Activated CD8-positive, alpha-beta memory T cell treated with anti-CD3 and anti-CD28 coated beads, Interleukin-2, amount 10 ng/mL, durations not matched to agents 7 days and 5 days (primary cell): ENCODE measurements at places on chromosomes 3 and 15.
A peak's percentile ranks its signal among the peaks of the same experiment; 100 is the strongest.

- no peak for DNase-seq
Observed at GRCh38 chr3:107345822-107346405, 31.3 kb upstream of the CCDC54 start.

GRCh38 chr3:112362221-112362620 lies 29.3 kb downstream of the CD200 start:
- DNase-seq, result no peak

GRCh38 chr3:164007765-164008164 lies 1070.5 kb downstream of the SI start:
- no peak for DNase-seq

DNA sequence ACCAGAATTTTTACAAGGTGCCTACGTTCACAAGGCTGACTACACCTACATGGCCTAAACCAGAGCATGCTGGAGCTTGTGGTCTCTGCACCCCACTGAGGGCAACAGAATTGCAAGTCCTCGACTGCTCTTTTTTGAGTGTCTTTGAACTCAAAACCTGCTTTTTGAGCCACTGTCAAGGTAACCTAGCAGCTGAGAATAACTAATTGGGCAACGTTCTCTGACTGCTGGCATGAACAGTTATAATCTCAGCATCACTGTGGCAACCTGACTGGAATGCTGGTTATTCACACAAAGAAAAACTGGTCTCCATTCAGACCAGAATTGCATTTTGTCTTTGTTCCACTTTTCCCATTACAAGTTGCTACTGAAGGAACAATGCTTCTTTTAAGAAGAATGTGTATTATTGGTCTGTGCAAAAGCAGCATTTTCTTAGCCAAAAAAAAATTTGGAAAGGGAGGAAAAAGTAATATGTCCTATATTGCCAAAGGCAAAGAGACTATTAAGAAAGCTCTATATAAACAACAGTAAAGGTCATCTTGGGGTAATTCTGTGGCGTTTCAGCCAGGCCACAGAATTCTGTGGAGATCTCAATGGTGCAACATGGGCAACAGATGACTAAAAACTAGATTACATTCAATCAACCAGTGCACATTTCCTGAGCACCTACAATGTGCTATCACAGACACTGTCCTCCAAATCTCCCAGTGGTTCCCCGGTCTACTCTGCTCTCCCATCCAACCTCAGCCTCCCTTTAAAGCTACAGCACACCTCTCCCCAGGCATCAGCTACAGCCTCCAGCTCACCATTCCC lies 76.8 kb downstream of the TNIK start:
- no peak for DNase-seq

GRCh38 chr3:94317017-94317416 lies 254.2 kb downstream of the NSUN3 start:
- no peak for DNase-seq

DNA sequence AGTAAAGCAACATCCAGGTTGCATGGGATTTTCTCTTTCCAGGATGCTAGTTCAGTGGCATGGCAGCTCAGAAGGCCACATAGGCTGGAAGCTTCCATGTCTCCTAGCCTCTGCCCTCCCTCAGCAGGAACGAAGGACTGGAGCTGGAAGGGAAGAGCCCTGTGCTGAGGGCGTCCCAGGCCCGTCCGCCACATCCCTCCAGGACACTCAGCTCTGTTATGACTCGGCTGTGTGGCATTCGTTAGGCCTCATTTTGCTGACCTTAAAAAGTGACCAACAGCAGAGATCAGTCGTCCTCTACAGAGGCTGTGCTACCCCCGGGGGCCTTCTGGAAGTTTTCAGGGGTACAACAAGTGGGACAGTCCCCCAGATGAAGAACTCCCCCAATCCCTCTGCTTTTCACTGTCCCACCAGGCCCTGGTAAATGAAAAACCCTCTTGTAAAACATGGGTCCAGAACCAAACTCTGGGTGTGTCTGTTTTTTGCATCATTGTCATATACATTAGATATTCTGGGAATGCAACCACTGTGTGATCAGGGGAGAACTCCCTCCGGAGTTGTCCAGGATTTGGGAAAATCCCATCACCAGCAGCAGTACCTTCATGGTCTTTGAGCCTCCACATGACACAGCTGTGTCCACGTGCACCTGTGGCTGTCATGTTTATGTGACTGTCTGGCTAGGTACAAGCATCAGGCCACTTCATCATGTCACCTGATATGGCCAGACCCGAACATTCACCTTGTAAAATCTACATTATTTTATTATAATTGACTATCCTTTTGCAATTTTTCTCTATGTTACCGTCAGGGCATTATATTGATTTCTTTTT lies 149.9 kb downstream of the OR4M2 start:
- DNase-seq, result no peak

DNA sequence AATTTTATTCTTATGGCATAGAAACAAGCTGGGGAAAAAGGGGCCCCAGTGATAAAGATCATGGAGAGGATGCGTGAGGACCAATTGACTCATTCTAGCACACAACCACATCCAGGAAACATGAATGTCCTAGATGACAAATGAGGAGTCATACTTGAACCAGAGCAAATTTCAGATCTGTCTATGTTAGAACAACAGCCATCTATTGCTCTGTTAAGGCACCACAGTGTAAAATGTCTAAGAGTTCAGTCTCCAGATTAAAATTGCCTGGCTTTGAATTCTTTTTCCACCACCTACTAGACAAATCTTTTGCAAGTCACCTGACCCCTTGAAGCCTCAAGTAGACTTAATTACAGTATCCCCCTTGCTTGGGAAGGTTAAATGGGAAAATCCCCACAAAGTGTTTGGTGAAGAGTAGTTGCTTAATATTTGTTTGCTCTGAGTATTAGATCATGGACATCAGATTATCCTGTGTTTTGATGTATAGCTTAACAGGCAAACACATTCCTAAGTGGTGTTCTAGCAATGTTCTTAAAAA lies 258.7 kb upstream of the TGFBR2 start:
- peak; percentile 78 for DNase-seq

DNA sequence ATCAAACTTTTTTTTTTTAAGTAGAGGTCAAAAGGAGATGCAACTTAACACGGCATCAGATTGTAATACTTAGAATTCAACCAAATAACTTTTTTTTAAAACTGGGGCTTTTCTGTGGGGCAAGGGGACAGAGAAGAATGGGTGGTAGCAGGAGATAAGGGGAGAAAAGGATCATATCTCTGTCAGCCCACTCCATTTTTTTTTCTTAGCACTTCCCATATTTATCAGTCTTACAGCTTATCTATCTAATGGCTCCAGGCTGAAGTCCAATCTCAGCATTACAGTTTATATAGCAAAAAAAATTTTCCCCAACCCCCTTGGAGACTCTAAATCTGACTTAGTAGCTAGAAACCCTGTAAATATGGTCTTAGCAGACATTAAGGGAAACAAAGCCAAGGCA lies 69.3 kb downstream of the PIK3R4 start:
- no peak for DNase-seq

- DNase-seq, result no peak
Observed at GRCh38 chr3:131735544-131735943, 232.8 kb upstream of the MRPL3 start.

GRCh38 chr3:151394611-151395010 lies 10.1 kb upstream of the P2RY12 start:
- no peak for DNase-seq

DNA sequence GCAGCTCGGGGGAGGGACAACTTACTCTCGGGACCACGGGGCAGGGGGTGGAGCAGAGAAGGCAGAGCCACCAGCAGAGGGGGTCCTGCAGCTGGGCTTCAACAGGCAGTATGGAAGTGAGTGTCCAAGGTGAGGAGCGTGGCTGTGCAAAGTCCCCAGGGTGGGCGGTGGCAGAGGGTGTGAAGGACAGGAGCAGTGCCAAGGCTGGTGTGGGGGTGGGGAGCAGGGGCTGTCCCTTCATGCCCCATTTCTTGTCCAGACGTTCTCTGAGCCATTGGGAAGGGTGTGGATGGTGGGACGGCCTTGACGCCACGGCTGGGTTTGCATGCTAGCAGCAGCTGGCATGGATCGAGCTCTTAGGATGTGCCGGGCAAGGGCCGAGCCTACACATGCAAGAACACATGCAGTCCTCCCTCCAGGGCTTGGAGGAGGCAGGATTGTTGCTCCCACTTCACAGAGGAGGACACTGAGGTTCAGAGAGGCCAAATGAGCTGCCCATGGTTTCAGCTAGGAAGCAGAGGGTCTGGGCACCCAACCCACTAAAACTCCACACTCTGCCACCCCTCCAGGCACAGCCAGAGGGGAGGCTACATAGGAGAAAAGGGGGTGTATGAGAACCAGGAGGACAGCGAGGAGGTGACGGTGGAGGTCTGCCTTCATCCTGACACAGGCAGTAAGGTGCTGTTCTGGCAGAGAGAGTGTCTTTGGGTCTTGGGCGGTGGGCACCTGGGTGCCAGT lies 93.6 kb downstream of the TBC1D2B start:
- DNase-seq, result no peak

GRCh38 chr15:69868756-69869155 lies 229.0 kb downstream of the TLE3 start:
- DNase-seq, result no peak

- DNase-seq, result no peak
Observed at GRCh38 chr3:195286115-195286872, 15.3 kb upstream of the XXYLT1 start.

GRCh38 chr3:55974421-55975165 lies 487.5 kb upstream of the WNT5A start:
- no peak for DNase-seq

DNA sequence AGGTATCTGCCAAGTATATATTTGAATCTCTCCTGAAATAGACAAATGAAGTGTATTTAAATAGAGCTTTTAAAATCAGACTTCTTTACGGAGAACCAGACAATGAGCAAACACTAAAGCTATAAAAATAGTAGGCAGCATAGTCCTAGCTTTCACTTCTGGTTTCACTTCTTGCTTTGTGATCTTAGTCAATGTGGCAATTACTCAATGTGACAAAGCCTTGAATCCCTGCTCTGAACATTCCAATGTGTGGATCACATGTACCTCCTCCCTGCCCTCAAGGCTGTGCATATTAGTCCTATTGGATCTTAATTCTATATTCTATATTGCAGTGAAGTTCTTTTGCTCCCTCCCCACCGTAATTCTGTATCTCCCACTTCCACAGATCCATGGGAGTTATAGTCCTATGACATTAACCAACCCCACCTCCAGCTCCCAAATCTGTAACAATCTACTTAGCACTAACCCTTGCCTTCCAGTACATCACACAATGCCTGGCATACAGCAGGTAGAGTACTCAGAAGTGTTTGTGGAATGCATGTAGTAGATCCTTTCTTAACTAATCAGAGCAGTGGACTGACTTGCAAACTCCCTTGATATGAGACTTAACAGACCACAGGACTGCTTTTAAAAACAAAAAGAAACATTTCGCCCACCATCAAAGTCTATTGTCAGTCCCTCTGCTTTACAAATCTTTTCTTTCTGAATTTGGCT lies 24.3 kb upstream of the CP start:
- no peak for DNase-seq
